ENCODE measurements at places on chromosomes 4 and X.

GRCh38 chr4:115058533-115058932, 54.9 kb downstream of the NDST4 start:
- DNase-seq, result no peak

DNA sequence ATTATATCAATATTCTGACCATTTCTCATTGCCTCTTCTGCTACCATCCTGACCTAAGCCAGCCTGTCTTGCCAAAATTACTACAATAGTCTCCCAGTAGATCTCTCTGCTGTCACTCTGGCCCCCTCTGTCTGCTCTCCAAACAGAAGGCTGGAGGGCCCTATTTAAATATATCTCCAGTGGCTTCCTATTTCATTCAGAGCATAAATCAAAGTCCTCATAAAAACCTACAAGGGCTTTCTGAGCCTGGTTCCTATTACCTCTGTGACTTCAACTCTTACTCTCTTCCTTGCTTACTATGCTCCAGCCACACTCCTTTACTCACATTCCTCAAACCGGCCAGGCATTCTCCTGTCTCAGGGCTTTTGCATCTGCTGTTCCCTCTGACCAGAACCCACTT, 19.0 kb downstream of the IGSF1 start:
- no peak for DNase-seq

GRCh38 chr4:184392748-184393559, 81.4 kb downstream of the IRF2 start:
- DNase-seq, result no peak

DNA sequence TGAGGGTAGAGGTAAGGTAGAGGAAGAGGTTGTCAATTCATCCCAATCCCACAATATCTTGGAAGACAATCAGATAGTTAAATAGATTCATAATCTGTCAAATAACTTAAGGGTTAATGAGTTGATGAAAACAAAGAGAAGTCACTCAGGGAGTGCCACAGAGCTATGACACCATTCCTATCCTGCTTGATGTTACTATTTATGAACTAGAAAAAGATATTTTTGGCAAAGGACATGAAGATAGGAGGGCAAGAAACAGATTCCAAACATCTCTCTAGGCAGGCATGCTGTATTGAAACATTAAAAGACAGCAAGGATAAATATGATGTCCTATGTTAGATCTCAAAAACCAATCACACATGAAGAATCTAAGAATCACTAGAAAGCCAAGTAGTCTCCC, 3.5 kb upstream of the SRPX start:
- no peak for DNase-seq

DNA sequence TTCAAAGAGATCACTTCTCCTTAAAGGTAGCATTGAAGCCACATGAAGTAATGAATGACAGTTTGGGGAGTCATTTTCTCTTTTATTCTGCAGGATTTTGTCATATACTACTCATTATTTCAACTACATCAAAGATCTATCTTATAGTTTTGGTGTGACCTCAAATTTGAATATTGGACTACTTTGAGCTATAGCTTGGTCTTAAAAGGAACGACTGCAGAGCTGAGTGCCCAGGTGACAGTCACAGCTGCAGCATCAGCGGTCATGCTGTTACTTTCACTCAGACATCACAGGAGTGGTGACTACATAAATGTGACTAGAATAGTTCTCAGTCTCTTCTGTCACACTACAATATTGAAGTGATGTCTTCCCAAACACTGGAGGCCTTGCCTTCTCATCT, 10.7 kb upstream of the SPCS3 start:
- no peak for DNase-seq

DNA sequence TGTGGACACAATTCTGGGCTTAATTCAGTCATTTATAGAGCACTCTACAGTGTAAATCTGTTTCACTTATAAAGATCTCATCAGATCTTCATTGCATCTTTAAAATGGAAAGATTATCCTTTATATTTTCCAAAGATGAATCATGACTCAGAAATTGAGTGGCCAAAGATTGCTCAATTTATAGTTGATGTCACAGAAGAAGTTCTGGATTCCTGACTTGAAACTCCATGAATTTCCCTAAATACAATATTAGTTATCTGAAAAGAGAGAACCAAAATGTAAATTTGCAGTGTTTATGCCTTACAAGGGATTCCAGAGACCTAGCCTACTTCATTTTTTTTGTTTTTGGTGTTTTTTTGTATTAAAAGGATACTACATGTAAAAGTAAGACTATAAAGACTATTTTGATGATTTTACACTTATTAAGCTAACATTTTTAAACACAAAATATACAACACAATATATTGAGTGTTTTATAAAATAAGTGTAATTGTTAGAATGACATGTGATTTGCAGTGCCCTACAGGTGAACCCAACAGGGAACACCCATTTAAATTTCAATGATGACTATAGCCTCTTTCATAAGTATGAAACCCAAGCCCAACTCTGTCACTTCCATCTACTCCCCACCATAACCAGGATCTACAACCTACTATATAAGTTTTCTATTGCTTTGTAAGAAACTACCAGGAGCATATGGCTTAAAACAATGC, 183.5 kb downstream of the PCDH7 start:
- DNase-seq, result no peak
